ENCODE measurements at places on chromosomes 13 and 19.

- DNase-seq = no peak
These were observed 1.2 kb downstream of the CIRBP start for GRCh38 chr19:1270213-1270853.

DNA sequence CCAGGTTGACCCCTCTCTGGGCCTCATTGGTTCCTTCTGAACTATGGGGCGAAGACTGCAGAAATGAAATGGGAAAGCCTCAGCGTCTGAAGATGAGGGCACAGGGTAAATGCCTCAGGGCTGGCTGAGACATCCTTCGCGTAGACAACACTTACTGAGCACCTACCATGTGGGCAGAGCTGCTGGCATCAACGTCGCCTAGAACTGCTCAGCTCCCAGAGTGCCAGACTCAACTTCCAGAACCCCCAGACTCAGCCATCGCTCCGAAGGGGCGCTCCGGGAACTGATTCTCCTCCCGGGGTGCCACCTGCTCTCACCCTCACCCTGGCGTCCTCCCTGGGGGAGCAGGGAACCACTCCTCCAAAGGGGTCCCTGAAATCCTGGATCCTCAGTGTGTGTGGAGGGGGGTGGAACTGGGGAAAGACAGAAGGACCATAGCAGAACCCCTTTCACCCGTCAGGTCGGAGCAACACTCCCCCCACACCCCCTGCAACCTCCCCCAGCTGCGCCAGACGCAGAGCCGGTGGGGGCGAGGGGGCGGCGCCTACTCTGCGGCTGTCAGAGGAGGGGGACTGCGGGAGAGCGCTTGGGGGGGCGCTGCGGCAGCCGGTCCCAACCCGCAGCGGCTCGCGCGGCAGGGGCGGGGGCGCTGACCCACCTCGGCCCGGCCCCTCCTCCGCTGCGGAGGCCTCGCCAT, 8.2 kb upstream of the NFIC start:
- no peak for DNase-seq

DNA sequence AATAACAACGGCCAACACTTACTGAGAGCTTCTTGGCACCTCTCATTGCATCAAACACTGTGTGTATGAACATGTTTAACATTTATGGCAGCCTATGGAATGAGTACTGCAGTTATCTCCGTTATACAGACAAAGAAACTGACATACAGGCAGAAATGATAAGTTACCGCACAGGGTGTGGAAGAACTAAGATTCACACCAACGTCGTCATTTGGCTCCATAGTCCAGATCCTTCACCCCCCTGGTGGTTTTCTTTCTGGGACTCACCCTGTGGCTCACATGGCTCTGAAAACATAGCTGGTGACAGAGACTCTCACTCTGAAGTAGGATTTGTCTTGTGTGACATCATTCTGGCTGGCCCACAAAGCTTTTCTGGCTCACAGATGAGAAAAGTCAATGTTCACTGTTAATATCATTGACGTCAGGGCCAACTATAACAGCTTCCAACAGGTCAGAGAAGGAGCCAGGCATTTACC, 230.1 kb downstream of the DLEU7 start:
- DNase-seq = no peak

DNA sequence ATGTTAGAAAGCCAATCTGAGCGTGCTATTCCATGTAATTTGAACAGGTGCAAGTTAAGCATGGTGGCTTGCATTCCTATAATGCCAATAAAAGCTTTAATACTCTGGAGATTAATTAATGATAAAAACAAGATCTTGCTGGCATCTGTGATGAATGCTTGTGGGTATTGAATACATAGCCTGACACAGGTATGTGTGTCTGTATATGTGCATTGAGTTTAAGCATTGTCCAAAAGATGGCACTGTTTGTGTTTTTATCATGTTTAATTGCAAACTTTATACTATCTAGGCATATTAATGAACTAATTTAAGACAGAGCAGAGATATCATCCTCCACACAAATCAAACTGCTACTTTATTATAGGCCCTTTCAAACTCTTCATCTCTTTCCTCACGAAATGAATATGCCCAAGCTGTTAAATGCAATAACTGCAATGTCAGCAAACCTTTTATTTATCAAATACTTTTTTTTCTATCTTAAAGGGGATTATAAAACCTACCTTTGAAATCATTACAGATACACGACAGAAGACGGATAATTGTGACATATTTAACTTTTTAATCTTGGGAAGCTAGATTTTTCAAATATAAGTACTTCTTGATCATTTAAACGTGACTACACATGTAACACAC, 86.5 kb downstream of the TNFSF11 start:
- DNase-seq = no peak

DNA sequence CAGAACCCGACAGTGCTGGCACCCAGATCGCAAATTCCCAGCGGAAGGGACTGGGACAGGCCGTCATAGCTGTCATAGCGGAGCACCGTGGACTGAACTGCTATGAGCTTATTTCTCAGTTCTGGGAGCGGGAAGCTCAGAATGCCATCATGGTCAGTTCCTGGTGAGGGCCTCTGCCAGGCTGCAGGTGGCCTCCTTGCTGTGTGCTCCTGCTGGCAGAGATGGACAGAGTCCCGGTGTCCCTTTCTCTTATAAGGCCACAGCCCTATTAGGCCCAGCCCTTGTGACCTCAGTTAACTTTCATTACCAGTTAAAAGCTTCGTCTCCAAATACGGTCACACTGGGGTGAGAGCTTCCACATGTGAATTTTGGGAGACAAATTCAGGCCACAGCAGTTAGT, 4.6 kb downstream of the ZNF444 start:
- no peak for DNase-seq

- DNase-seq = peak; percentile 99
These were observed 2.5 kb downstream of the PRR36 start for GRCh38 chr19:7871437-7872305.

Measured in RWPE2 (cell line).